NCI-H1436 treated with DMSO at 0.1 percent for 48 hours (cell line): ENCODE measurements at places on chromosomes 5 and 9.

DNA sequence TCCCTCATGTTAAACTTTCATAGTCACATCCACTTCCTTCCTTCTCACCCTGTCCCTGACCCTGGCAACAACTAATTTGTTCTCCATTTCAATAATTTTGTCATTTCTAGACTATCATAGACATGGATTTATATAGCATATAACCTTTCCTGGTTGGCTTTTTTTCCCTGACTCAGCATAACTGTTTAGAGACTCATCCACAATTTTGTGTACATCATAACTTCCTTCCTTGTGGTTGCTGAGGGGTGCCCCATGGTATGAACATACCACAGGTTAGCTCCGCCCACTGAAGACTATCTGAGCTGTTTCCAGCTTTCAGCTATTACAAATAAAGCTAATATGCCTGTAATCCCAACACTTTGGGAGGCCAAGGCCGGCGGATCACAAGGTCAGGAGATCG is 137.3 kb downstream of the PHF2 start:
- no peak for DNase-seq

DNA sequence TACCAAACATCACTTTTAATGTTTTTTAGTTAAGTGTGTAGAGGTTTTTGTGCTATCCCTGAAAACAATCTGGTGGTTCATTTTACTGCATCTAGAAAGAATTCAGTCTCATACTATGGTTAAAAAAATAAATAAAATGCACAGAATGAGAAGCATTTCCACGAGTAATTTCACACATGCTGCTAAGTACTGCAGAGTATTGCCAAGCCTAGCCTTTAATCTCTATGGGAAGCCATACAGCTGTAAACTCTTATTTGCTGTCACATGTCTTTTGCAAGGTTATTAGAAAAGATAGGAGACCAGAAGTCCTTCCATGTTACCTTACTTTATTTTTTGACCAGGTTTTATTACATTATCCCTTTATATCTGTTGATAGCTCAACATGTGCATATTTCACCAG is 37.6 kb upstream of the MAN2A1 start:
- DNase-seq, result no peak

DNA sequence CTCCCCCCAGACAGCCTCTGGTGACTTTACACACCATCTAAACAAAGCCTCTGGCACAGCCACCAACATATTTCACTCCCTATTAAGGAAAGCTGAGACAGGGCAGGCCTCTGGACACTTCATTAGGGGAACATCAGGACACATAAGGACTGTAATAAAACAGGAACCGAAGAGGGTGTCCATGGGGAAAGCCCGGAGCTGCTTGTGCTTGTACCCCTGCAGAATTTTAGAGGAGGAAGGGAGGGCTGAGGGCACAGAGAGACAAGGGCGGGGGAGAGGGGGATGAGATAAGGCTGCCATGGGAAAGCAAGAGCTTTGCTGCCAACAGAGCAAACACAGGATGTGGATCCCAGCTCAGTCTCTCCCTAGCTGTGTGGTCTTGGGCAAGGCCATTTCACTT is 138.4 kb downstream of the ASTN2 start:
- DNase-seq, result no peak

GRCh38 chr5:143026380-143026779 is 256.2 kb downstream of the ARHGAP26 start:
- no peak for DNase-seq

DNA sequence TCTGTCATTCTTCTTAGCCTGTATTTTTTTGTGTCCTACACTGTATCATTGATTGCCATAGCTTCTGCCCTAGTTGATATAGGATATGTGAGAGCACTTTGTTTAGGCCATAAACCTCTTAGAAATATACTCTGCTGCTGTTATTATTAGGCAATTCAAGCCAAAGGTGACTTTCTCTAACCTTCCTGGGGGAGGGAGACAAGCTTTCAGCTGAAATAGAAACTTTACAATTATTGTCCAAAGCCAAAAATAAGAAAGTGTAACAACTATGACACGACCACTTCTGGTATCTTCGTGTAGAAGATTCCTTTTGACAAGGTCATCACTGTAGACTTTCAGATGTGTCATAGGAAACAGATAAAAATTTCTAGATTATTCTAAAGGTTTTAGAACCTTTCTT is 12.2 kb upstream of the CSNK1A1 start:
- no peak for DNase-seq

- DNase-seq, result no peak
These were observed 21.7 kb upstream of the FAM120AOS start for GRCh38 chr9:93475108-93475507.
